ENCODE measurements at places on chromosomes 12 and 14.

- DNase-seq, result no peak
These were observed 163.4 kb downstream of the SAMD4A start for GRCh38 chr14:54730156-54730961.

GRCh38 chr14:89540009-89540829 lies 123.2 kb upstream of the FOXN3 start:
- DNase-seq, result no peak

GRCh38 chr12:6684609-6685008 lies 4.6 kb downstream of the ZNF384 start:
- DNase-seq, result no peak

GRCh38 chr12:109910254-109910968 lies 10.3 kb downstream of the TCHP start:
- no peak for DNase-seq

All from NCI-H187 (cell line).